ENCODE measurements at places on chromosomes 7 and 10.

GRCh38 chr10:72490951-72491350 lies 134.9 kb downstream of the MICU1 start:
- no peak for DNase-seq

GRCh38 chr10:15897287-15897686 lies 37.0 kb upstream of the MINDY3 start:
- no peak for DNase-seq

- DNase-seq: no peak
Measured at GRCh38 chr10:97631098-97631497, 2.2 kb downstream of the MORN4 start.

DNA sequence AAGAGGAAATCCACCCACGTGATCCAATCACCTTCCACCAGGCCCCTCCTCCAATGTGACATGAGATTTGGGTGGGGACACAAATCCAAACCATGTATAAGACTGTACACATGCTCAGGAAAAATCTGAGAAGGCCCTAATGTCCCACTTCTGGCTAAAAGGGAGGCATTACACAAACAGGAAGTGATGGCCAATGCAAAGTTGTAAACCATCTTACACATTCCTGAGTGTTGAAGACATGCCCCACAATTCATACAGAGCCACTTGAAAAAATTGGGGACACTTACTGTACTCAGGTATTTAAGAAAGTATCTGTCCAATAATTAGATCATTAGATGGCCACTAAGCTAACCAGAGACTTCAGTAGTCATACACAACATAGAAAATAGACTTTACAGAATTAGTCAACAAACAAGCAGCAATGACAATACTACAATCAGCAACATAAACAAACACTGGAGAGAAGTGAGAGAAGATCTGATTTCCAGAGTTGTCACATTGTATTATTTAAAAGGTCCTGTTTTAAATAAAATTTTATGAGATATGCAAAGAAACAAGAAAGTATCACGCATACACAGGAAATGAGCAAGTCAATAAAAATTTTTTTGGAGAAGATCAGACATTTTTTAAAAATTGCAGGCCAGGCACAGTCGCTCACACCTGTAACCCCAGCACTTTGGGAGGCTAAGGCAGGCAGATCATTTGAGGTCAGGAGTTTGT lies 143.3 kb downstream of the DGKI start:
- no peak for DNase-seq

DNA sequence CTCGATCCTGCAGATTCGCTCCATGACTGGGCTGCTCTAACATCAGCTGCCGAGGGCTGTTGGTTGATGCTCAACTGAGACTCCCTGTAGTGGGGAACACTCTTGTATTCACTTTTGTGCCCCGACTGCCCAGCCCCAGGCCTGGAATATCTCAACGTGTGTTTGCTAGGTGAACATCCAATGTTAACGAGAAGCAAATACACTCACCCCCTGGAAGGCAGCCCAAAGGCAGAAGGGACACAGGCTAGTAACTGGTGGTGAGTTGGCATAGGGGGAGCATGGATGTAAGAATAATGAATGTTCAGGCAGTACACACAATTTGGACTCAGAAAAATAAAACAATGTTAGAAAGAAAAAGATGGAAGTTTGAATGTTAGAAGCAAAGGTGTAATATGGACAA lies 24.0 kb upstream of the RBM33 start:
- no peak for DNase-seq

DNA sequence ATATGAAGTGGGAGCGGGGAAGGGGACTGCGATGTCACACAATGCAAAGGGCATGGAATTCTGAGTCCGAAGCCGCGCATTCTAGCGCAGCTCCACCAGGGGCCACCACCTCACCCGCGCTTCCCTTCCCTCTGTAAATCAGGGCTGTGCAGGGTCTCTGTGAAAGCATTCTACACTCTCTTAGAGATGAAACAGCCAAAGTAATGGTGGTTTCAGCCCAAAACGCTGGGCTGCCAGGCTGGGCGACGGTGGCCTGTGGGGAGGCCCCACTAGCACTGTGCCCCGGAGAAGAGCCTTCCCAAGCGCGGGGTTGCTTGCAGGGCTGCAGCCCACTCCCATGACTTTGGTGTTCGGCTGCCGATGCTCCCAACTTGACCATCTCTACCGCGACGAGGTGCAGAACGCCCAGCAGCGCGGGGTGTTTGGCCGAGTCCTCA lies 11.4 kb downstream of the ATG9B start:
- no peak for DNase-seq

DNA sequence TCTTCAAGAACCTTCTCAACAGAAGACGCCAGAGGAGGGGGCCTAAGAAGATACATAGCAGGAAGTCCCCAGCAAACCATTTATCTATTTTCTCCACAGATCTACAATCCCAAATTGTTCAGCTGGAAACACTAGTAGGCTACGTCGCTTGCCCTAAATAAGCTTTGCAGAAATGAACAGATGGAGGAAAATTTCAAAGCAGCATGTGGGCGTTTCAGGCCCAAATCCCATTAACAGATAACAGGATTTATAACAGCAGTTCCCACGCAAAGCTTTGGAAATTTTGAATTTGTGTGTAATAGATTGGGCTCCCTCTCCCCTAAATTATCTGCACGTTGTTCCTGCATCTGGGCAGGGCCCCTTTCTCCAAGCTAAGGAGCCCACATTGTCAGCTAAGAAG lies 60.6 kb upstream of the FRMD4A start:
- DNase-seq: no peak

DNA sequence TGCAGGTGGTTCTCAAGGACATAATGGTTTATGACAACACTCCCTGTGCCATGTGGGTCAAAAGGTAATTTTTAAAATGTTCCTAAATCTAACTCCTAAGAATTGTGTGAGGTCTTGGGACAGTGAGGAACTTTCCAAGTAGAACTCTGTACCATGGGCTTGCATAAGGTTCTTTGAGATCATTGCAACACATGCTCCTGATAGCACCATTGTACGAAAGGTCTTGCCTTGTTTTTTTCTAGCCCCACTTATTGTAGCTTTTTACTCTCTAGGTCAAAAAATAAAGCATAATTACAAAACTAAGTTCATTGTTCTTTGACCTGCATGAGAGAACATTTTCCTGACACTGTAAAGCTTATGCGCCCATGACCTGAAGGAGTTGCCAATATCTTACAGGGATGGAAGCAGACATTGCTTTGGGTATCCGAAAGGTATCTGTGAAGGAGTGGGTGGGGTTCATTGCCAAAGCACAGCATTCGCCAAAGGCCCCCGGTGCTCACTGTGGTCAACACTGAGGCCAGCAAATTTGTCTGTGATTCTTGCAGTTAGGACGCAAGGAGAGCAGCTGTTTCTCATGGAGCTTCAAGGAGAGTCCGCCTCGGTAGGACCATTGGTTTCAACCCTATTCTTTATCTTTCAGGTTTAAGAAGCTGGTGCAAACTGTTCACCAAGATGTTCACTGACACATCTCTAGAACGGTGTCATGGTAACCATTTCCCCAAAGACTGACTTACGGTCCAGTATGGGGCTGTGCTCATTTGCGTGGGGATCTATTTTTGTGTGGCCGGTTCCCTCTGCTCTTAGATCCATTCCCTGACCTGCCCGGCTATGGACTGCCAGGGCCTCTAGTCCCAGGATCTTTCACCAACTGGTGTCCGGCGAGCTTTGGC lies 7.6 kb upstream of the PRKAG2 start:
- DNase-seq: no peak

GRCh38 chr7:150645259-150646020 lies 13.3 kb upstream of the GIMAP6 start:
- DNase-seq: no peak

GRCh38 chr7:68441645-68442044 lies 1156.6 kb upstream of the AUTS2 start:
- DNase-seq: no peak

GRCh38 chr7:21462081-21462480 lies 34.2 kb downstream of the SP4 start:
- DNase-seq: no peak

- no peak for DNase-seq
Measured at GRCh38 chr10:46554166-46554781, 2.2 kb downstream of the GPRIN2 start.

GRCh38 chr10:3036155-3037021 lies 31.0 kb upstream of the PFKP start:
- DNase-seq: no peak

GRCh38 chr10:128642023-128642422 lies 515.8 kb upstream of the MKI67 start:
- no peak for DNase-seq

DNA sequence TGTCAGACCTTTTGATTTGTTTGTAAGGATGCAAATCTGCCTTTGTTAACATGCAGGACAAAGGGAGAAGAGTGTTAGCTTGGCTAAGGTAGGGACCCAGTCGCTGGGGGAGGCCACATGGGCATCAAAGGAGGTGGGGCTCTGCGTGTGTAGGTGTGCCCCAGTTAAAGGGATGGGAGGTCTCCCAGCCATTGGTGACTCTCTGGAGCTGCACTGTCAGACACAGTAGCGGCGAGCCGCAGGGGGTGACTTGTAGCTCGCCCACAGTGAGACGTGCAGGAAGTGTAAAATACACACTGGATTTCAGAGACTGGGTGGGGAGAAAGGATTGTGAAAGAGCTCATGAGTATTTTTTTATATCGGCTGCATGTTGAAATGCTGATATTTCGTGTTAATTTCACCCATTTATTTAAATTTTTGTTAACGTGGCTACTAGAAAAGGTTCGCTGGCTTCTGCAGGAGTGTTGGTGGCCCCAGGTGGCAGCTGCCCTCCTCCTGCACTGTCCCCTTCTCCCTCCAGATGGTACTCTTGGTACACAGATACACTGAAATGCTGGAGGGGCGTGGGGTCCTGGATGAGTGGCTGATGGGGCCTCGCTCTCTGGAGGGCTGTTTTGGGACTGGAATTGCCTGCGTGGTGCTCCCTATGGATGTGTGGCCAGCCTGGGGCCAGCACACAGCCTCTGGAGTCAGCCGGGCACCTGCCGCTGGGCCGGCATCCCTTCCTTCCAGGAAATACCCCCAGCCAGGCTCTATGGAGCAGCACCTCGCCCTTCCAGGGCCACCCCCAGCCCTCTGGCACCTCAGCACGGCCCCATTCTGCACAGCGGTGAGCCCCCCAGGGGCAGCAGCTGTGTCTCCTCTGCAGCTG lies 59.2 kb downstream of the LHPP start:
- no peak for DNase-seq

DNA sequence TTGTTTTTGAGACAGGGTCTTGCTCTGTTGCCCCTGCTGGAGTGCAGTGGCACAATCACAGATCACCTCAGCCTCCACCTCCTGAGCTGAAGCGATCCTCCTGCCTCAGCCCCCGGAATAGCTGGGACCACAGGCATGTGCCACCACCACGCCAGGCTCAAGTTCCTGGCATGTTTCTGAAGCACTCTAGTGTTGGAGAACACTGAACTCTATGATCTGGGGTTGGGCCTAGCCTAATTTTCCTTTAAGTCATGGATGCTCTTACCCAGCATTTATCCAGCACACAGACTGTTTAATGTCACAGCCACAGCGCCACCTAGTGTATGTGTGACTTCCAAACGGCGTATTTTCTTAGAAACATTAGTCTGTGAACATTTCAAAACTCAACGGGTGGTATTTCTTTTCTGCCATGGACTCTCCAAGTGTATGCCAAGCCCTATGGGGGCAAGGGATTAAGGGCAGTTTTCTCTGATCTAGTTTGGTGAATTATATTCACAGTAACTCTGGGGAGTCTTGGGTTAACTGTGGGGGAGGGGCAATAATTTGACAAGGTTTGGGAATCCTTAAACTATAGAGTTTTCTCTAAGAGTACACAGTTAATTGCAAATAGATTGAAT lies 91.8 kb downstream of the CREM start:
- peak; percentile 61 for DNase-seq

- DNase-seq: no peak
Measured at GRCh38 chr7:4269086-4269485, 413.0 kb upstream of the FOXK1 start.

DNA sequence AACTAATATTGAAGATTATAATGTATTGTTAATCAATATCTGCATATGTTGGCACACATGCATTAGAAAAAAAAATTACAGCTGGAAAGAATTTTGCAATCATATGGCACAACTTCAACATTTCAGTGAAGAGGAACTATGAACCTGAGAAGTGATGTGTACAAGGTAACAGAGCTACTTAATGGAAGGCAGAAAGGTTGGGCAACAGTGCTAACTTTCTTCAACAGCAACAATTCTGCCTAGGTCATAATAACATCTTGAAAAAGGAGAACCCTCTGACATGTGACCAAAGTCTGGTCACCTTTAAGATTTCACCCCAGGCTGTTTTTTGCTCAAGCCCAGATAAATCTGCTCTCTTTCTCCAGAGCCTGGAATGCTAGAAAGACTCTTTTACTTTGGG lies 47.9 kb upstream of the SKAP2 start:
- no peak for DNase-seq

GRCh38 chr10:114000457-114001010 lies 43.1 kb upstream of the ADRB1 start:
- no peak for DNase-seq

DNA sequence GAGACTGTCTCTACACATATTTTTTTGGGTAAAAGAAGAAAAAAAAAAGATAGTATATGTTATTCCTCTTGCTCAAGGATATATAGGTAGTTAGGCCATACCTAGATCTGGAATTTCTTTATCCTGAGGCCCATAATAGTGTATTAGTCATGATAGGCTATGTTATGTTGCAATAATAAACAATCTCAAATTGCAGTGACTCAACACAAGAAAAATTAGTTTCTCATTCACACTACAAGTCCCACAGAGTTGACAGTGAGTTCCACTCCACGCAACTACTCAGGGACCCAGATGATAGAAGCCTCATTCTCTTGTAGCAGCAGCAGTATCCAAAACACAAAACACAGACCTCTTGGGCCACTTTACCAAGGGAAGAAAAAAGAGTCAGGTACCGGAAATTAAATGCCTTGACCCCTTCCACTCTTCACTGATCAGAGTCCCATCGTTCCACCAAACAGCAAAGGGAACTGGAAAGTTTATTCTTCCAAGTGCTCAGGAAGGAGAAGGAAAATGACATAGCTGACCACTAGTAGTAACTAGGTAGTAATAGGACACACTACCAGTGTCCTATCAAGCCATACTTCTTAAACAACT lies 7.4 kb upstream of the C10orf67 start:
- DNase-seq: no peak

- no peak for DNase-seq
Measured at GRCh38 chr10:124903111-124903510, 38.8 kb upstream of the ZRANB1 start.

DNA sequence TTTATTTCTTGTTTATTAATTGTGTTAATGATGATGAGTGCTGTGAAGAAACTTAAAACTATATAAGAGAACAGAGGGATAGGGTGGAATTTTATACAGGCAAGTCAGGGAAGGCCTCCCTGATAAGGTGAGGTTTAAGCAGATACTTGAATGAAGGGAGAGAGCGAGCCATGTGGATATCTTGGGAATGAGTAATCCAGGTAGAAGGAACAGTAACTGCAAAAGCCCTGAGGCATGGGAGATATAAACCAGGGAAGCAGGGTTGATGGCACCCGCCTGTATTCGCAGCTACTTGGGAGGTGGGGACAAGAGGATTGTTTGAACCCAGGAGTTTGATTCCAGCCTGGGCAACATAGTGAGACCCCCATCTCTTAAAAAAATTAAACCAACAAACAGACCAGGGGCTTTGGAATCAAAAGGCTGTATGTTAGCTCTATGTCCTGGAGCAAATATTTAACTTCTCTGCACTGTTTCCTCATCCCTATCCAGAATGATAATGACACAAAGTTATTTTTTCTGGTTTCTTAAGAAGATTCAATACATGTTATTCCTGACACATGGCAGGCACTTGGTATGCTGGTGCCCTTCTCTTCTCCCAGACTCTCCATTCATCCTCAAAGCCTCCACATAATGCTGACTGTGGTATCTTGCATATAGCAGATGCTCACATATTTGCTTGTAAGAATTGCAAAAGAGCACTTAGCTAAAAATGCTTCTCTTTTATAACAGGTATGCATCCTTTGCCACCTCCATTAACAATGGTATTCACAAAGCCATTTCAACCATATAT lies 169.3 kb downstream of the CHN2 start:
- no peak for DNase-seq
